NCI-H1436 treated with DMSO at 0.1 percent for 48 hours (cell line): ENCODE measurements at places on chromosomes 5 and 9.

GRCh38 chr9:76887003-76887821, 18.7 kb downstream of the PRUNE2 start:
- no peak for DNase-seq

DNA sequence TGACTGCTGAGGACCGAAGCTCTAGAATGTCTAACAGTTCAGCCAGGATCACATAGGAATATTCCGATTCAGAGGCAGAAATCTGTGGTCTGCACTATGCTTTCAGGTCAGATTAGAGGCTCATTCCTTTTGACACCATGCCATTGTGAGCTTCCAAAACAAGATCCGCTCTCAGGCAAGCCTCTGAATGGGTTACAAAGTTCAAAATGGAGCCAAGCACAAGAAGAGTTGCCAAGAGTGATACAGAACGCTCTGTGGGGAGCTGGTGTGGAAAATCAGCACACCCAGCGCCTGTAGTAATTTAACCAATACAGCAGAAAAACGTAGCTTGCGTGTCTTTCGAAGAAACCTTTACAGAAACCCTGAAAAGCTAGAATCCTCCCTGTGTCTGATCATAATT, 33.3 kb upstream of the FAT2 start:
- no peak for DNase-seq

DNA sequence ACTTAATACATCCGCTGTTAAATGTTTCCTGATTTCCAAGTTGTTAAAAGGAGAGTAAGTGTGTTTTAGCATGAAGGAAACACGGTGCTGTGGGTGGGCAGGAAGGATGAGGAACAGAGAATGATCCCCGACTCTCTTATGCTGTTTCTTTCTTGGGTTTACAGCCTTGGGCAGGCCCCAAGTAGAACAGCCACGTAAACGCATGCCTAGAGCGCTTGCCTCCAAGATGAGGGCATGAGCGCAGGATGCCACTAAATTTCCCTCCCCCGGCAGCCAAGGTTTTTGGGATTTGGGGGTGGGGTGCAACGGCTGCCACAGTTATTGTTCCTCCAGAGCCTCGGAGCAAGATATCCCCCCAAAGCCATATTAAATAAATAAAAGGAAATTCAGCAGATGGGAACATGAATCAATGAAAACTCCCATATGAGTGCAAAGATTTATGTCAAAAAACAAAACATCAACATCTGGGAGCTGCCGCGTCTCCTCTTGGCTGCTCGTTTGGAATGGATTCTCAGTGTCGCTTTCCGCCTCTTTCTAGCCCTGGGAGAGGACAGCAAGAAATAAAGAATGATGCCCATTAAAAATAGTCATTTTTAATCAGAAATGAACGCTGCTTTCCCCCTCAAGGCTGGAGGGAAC, 10.0 kb upstream of the DELE1 start:
- DNase-seq = no peak

DNA sequence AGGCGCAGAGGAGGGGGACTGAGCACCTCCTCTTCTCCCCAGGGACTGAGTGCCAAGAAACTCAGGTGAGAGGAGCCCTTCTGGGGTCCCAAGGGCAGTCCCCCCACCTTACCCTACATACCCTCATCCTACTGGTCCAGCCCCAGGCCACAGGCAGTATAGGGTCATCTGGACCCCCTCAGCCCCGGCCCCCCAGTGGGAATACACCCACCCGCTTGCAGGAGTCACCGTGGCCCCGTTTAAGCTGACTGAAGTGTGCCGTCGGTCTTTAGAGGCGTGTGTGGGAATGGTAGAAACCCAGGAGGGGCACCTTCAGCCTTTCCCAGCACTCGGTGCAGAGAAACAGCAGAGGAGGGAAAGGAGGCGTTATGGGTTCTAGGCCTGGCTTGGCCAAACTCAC, 30.8 kb downstream of the COL15A1 start:
- no peak for DNase-seq

- DNase-seq = no peak
Measured at GRCh38 chr5:163585206-163585605, 79.8 kb downstream of the MAT2B start.
